ENCODE measurements at places on chromosomes 5 and 9. TPM values are rescaled to one million over a fixed set of nuclear protein-coding genes. Genes with fewer than 3 reads are reported as not detected.

The PDCD1LG2 gene
- not detected for total RNA-seq

The PTGS1 gene
- total RNA-seq, result 1.9 TPM

The CD74 gene
- 6.7 TPM for total RNA-seq

The CDC23 gene
- total RNA-seq, result 24.7 TPM

The GPX8 gene
- 19.2 TPM for total RNA-seq

The FER gene
- 29.4 TPM for total RNA-seq

The SPATA9 gene
- total RNA-seq, result not detected

The SLC4A9 gene
- total RNA-seq, result 0.21 TPM

The ZNF367 gene
- total RNA-seq, result 0.85 TPM

The FSD1L gene
- total RNA-seq, result 3.2 TPM

The LCN10 gene
- total RNA-seq, result not detected

The DRD1 gene
- not detected for total RNA-seq

The EPB41L4A gene
- total RNA-seq, result 3.6 TPM

The GRIA1 gene
- not detected for total RNA-seq

The SLC45A2 gene
- total RNA-seq, result not detected

The SMIM33 gene
- not detected for total RNA-seq

The CCDC192 gene
- total RNA-seq, result not detected

All from tracheal epithelial cell (primary cell).